Inflammatory macrophage (primary cell): ENCODE measurements at places on chromosomes 4 and X.
A peak's percentile ranks its signal among the peaks of the same experiment; 100 is the strongest.

DNA sequence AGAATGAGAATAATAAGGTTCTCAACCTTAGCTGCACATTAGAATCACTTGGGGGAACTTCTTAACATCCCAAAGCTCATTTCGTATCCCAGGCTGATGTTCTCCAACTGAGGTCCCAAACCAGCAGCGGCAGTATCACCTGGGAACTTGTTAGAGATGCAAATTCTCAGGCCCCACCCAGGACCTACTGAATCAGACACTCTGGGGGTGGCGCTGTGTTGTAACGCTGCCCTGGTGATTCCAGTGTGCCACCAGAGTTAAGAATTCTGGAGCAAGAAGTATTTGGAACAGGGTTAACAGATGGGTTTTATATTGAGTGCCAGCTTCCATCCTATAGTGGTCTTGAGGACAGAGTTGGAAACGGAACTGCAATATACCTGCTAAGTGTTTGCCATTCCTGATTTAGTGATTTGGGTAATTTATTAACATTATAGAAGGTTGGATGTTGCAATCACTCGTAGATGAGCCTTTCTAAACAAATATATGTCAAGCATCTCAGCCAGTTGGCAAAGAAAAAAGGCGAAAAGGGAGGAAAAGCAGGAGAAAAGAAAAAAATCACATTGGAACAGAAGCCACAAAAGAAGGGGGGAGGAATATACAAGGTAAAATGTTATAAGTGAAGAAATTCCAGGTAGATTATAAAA, 141.0 kb downstream of the ARX start:
- no peak for DNase-seq

- no peak for DNase-seq
Observed at GRCh38 chr4:10007436-10007740, 13.9 kb downstream of the SLC2A9 start.

DNA sequence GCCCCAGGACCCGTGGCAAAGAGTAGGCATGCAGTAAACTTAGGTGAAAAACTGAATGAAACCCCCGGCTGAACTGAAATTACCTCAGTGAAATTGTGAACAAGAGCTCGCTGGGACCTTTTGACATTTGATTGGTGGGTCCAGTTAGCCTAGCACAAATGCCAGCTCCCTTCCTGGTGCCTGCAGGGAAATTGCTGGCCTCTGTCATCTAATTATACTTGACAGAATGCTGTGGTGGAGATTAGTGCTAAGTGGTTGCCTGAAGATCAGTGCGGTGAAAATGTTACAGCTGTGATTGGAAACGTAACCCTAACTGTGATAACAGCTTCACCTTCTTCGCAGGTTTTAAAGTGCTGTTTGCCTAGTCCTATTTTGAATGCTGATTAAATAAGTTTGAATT, 43.0 kb downstream of the ADD1 start:
- DNase-seq = no peak

- peak; percentile 74 for DNase-seq
Observed at GRCh38 chrX:119402588-119402987, 3.5 kb downstream of the SLC25A43 start.

DNA sequence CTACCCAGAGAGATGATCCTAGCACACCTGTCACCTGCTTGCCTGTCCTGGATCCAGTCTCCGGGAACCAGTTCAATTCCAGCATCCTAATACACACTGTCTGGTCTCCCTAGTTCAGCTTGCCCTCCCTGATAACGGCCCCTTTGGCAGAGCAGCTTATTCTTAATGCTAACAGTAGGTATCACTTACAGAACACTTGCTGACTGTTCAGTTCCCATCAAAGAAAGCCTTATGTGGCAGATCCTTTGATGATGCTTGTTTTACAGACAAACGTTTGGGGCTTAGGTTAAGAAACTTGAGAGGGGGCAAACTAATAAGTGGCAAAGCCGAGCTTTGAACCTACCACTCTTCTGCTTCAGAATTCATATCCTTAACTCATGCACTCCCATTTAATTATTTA, 890 bp downstream of the RASSF6 start:
- DNase-seq = no peak

- no peak for DNase-seq
Observed at GRCh38 chrX:110588164-110588563, 207.5 kb downstream of the CHRDL1 start.

DNA sequence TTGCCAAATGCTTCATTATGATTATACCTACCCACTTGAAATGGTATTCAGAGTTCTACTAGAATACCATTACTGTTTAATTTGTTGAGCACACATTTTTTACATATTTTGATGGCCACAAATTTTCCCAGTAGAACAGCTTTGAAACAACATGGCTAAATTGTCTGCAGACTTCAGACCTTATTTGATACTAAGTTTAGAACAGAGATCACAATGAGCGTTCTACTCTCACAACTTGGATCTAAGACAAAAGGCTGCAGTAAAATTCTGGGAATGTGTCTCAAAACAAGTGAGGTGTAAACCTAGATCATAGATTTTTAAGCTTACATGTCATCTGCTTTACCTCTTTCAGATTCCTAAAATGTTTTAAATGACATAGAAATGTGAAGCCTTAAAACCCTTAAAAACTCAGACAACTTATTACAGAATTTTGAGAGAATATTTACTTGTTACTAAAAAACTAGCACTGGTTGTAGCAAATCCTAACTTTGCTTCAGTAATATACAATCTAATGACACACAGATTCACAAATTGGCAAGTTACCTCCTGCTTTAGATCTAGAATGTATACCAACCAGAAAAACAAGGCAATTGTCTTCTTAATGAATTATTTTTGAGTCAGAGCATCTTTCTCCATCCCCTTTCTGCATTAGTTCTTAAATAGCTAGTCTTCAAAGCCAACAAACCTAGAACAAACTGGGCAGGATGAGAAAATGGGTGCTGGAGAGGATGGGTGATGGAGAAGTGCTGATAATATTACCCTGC, 243.3 kb downstream of the SLC7A11 start:
- no peak for DNase-seq

GRCh38 chr4:87881115-87881514, 48.3 kb downstream of the MEPE start:
- no peak for DNase-seq

DNA sequence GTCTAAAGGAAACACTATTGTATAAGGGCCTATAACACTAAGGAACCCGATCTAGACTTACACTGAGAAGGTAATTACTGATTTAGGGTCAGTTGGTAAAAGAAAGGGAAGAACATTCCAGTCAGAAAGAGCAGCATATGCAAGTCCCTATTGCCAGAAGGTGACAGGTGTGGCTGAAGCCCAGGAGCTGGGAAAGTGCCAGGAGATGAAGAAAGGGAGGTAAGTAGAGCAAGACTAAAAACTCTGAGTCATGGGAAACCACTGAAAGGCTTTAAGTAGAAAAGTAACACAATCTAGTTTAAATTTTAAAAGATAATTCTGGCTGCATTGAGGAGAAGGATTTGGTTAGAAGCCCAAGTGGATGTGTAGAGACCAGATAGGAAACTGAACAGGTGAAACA, 77.7 kb upstream of the INTU start:
- DNase-seq = no peak

DNA sequence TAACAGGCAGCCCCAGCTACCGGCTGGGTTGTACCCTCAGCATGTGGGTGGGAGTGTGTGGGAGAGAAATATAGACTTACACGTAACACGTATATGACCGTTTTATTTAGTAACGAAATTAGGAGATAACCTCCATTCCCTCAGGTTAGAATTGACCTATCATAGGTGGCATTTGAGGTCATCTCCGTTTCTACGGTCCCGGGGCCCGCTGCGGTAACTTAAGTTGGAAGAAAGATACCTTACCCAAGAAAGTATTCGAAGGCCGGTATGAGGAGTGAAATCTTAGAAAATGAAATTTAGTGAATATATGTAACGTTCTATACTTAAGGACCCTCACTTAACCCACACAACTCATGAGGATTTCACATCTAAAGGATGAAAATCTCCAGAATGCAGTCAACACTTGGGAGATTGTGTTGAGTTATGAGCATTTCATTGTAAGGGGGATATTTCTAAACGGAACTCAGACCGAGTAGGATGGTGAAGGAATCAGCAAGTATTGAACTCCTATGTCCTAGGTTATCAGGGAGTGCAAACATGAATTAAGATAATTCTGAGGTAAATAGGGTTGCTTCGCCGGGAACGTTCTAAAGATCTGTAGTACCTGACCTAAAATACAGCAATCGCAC, 891 bp downstream of the CISD2 start:
- DNase-seq = no peak

- DNase-seq = no peak
Observed at GRCh38 chr4:139892973-139893736, 227.5 kb downstream of the MGST2 start.

DNA sequence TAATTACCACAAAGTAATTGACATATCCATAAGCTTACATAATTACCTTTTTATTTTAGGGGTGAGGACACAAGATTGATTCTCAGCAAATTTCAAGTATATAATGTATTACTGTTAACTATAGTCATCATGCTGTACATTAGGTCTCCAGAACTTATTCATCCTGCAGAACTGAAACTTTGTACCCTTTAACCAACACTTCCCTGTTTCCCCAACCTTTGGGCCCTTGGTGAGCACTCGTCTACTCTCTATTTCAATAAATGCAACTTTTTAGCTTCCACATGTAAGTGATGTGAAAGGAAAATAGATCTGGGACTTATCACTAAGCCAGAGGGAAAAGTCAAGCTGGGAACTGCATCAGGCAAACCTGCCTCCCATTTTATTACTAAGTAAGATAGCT, 33.6 kb upstream of the CCNG2 start:
- peak; percentile 27 for DNase-seq

GRCh38 chr4:11529625-11530201, 101.0 kb upstream of the HS3ST1 start:
- DNase-seq = no peak

GRCh38 chr4:114025176-114025777, 45.8 kb upstream of the ARSJ start:
- DNase-seq = no peak

- DNase-seq = no peak
Observed at GRCh38 chr4:151569650-151570049, 160.7 kb downstream of the FHIP1A start.

GRCh38 chr4:184669251-184669650, 19.7 kb downstream of the PRIMPOL start:
- no peak for DNase-seq

DNA sequence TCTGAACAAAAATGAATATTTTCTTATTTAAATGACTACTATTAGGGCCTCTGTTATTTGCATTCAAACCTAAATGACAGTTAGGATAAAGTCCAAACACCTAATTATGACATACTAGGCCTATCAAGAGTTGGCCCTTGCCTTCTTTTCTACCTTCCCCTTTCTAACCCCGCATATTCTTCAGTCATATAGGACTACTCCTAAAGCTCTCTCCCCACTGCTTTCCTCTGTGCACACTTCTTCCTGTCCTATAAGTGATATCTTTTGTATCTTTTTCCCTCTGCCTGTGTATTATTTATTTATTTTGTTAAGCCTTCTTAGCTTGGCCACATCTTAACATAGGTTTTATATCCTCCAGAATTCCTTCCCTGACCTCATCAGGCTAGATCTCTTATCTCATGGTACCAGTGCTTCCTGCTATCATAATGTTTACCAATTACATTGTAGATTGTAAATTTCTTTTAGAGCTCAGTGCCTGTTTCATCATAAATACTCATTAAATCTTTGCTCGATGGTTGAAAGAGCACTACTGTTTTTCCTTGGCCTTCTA, 22.5 kb downstream of the ERVMER34-1 start:
- no peak for DNase-seq

DNA sequence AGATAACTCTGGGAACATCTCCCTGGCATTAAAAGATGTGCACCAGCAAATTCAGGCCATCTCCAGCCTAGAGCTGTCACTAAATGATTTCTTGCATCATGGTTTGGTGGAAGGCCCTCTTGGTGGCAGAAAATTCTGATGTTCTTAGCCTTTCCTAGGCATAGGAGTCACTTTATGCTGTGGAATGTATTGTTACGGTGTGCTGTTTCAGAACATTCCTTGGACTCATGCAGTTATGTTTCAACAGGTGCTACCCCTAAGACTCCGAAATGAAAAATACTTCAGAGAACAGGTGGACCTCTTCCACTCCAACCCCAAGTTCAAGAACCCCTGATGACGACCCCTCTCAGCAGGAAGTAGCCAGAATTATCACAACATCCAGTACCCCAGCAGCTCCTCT, 20.3 kb upstream of the PAPSS1 start:
- DNase-seq = peak; percentile 17

DNA sequence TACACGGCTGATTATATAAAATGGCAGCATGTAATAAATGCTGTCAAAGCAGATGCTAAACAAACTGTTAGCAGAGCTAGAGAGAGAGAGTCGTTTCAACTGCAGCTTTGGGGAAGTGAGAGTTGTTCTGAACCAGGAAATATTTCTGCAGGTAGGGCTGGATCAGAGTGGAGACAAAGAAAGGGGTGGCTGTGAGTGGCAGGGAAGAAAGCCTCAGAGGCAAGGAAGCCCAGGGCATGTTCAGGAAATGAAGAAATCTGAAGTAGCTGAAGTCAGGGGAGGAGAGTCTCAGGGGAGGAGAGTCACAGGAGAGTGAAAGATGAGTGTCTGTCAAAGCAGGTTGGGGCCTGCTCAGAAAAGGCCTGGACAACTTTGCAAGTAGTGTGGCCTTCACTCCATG, 48.4 kb upstream of the RPS6KA3 start:
- no peak for DNase-seq

DNA sequence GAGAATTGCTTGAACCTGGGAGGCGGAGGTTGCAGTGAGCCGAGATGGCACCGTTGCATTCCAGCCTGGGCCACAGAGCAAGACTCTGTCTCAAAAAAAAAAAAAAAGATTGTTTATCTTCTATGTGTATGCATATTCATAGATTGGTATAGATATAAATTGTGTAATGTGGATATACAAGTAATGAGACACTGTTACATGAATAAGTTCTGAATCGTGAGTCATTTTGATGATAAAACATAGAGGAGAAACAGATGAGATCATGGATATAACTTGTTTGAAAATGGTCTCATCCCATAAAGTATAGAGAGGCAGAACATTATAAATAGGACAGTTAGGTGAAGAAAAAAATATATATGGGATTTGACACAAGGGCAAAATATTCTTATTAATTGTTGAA, 628.0 kb downstream of the IL1RAPL1 start:
- no peak for DNase-seq

DNA sequence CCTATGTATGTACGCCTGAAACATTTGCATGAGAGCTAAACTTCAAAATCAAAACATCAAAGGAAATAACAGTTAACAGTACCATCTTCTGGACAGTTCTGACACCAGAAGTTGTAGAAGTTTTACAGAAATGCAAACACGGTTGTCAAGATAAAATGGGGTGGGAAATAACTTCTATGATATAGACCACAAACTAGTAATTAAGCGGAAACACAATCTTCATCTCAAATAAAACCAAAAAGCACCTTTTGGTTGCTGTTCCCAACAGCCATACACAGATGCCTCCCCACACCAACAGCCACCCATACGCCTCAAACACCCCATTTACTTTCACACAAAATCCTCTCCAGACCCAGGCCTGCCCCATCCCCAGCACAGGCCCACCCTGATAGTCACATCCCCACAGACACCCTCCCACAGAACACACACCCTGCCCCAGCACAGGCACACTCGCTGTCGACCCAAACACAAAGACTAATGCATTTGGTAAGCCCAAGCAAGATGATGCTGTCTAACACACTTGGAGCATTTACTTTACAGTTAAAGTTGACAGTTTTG, 64.3 kb downstream of the TAPT1 start:
- no peak for DNase-seq

- no peak for DNase-seq
Observed at GRCh38 chr4:158799013-158799770, 30.4 kb downstream of the FNIP2 start.
